ENCODE measurements at places on chromosomes 13 and 19. TPM values are rescaled to one million over a fixed set of nuclear protein-coding genes. Genes with fewer than 3 reads are reported as not detected.

The KCNJ14 gene
- 0.35 TPM for total RNA-seq

DNA sequence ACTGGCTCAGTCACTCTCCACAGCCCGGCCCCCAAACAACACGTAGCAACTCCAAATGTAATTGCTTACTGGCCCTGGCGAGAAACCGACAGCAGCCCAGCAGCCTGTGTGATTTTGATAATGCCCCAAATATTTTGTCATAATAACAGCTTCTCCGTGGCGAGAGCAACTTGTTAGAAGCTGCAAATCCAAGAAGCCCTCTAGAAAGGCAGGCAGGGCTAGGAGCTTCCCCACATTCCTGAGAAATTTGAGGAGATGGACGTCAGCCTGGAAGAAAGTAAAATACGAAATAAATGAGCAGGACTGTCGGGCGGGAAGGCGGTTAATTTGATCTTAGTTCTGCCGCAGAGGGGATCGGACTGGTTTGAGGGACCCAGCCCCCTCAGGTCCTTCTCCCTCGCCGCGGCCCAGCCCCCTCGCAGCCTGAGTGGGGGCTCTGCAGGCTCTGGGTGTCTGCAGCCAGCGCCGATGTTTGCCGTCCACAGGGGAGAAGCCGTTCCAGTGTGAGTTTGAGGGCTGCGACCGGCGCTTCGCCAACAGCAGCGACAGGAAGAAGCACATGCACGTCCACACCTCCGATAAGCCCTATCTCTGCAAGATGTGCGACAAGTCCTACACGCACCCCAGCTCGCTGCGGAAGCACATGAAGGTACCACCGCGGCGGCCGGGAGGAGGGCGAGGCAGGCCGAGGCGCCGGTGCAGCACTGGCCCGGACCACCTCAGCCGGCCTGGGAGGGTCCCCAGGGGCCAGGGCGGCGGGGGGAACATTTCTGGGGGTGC is 3.1 kb downstream of the ZIC2 start:
- no peak for DNase-seq

The ZNF700 gene
- total RNA-seq, result 4.0 TPM

DNA sequence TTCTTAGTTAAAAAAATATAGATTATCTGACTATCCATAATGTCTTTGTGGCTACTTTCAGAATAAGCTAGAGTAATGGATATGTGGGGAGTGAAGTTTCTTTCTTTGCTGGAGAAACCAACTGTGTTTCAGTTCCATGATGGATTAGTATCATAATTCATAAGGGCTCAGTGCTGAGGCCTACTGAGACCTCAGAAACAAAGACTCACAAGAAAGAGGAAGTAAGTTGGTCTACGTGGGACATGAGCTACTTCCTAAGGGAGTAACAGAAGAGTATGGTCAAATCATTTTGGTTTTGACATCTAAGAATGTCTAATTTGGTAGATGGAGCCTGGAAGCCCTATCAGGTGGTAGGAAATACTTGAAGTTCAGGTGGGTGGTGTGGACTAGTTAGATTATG is 99.0 kb upstream of the HTR2A start:
- no peak for DNase-seq

- no peak for DNase-seq
Observed at GRCh38 chr19:821825-822503, at the start of gene PLPPR3. Gene PLPPR3 (minus strand): TSS chr19:821955. CDS start chr19:821559, 396 bp downstream.

- DNase-seq, result no peak
Observed at GRCh38 chr13:110346661-110347067, 39.6 kb downstream of the COL4A2 start.

GRCh38 chr19:38650911-38651584 is 3.6 kb downstream of the ACTN4 start:
- no peak for DNase-seq

- DNase-seq, result peak; percentile 69
Observed at GRCh38 chr19:30799865-30800755, 427.9 kb downstream of the ZNF536 start.

The APOC4 gene
- not detected for total RNA-seq

The MIER2 gene
- 20.0 TPM for total RNA-seq

The NCAN gene
- not detected for total RNA-seq

GRCh38 chr13:76086729-76087128 is 450.6 kb downstream of the LMO7 start:
- no peak for DNase-seq

The NEK5 gene
- total RNA-seq, result 0.25 TPM

GRCh38 chr19:17114414-17114831 is 38.8 kb downstream of the MYO9B start:
- DNase-seq, result no peak

DNA sequence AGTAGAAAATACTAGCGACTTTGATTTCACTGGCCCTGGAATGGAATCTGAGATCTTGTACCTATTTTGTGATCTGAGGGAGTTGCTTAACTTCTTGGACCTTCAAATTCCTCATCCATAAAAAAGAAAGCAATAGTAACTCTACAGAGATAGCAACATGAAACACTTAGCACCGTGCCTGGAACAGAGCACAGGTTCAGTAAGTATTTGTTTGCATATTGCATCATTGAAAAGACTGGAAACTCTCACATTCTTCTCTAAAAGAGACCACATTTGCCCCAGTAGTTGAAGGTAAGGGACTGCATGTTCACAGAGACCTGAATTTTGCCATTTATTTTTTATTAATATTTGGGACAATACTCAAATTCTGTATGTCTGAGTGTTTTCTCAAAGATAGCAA is 358.1 kb downstream of the COG6 start:
- no peak for DNase-seq

DNA sequence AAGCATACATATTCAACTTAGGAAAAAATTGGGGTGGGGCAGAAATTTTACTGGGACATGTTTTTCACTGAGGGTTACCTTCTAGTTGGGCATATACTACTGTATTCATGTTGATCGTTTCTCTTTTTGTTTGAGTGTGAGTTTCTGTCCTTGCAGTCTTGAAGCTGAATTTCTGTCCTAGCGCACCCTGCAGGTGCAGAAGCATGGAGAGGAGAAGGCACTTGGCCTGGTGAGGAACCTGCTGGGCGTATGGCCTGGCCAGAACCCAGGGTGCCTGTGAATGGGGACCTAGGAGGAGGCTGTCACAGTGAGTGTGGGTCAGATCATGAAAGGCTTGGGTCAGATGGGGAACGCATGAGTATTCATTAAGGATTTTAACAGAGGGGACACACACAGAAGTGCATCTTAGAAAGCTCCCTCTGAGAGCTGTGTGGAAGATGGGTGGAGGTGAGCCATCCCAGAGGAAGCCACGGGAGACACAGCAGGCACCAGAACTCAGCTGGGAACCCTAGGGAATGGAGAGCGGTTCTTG is 36.8 kb downstream of the SERP2 start:
- DNase-seq, result no peak

GRCh38 chr13:21637296-21637695 is 33.3 kb upstream of the MICU2 start:
- no peak for DNase-seq

The LILRA1 gene
- total RNA-seq, result 0.50 TPM

DNA sequence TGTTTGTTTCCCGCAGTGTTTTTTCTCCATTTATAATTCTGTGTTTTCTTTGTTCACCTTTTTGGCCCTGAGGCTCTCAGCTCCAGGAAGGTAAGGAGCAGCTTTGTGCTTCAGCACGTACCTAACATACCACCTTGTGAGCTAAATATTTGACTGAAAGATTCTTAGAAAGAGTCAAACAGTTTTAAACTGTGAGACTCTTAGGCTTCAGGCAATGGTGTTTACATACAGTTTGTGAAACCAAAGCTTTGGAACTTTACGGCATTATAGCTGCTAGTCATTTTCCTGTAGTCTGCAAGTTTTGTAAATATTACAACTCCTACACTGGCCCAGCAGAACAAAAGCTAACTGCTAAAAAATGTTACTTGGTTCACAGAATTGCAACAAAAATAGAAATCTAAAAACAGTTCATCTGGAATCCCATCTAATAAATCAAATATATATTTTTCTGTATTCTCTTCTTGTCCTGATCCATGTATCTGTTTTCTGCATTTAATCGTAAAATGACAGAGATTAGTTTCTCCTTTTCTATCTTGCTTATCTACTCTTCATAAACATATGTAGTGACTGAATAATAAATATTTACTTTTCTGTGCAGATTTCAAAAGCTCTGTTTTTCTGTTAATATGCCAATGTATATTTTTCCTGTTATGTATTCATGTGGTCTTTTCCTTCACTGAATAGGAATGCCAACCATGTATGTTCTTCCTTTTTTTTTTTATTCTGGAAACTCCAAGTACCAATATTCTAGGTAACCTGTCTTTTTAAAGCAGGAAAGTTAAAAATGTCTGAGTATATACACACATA is 38.8 kb upstream of the GPI start:
- DNase-seq, result no peak

The SLAIN1 gene
- total RNA-seq, result 7.1 TPM

DNA sequence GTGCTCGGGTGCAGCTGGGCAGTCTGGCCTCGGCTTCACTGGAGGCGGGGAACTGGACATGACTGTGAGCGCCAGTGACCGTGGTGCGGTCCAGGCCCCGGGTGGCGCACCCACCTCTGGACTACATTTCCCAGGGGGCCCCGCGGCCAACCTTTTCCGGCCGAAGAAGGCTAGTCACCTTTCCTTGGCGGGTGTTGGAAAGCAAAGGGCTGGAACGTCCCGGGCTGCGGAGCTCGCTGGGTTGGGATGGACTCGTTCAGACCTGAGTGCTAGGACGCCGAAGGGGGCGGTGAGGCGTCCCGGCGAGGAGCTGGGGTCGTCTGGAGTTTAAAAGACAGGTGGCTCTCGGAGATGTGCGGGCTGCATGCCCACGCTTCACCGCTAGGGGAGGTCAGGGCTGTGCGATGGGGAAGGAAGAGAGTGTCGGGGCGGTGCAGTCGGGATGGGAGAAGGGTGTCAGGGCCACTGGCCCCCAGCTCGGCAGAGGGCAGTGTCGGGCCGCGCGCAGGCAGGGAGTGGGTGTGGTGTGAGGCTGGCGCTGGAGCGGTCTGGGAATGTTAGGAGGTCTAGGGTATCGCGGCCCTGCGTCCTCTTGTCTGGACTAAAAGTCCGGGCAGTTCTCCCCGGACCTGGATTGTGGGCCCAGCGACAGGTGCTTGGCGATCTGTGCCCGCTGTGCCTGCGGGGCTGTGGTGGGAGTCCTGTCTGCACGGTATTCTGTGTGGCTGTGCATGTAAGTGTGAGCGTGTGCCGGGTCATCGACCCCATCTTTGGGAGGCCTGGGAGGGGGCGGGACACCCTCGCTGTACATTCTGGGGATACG is 57.1 kb downstream of the ZNF568 start:
- DNase-seq, result peak; percentile 91

GRCh38 chr19:7083076-7083956 is 13.8 kb downstream of the ZNF557 start:
- no peak for DNase-seq

- DNase-seq, result no peak
Observed at GRCh38 chr13:32734511-32734910, 148.3 kb downstream of the PDS5B start.

GRCh38 chr19:5563008-5563431 is 4.7 kb downstream of the TINCR start:
- DNase-seq, result no peak

GRCh38 chr13:25660996-25661395 is 289.2 kb downstream of the ATP8A2 start:
- no peak for DNase-seq
